ELR (cell line): ENCODE measurements at places on chromosomes 6 and 20.
A peak's percentile ranks its signal among the peaks of the same experiment; 100 is the strongest.

DNA sequence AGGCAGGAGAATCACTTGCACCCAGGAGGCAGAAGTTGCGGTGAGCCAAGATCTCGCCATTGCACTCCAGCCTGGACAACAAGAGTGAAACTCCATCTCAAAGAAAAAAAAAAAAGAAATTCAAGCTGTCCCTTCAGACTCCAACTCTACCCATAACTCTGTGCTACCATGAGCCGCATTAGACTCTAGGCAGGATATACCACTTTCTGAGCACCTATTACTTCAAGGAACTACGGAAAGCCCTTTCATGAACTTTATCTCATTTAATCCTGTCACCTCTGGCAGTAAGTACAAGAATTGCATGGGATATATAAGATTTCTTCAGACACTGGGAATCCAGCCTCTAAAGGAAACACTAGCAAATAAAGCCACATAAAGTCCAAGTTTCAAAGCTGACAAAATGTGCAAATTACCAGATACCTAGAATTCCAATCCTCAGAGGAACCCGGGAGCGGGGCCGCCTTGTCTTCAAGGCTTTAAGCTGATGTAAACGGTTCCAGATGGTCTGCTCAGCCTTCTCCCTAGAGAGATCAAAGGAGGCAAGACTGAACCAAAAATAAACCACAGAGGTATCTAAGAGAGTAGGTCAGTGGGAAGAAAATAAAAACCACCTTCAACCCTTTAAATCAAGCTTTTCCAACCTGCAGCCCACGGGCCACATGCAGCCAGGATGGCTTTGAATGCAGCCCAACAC lies 9.4 kb downstream of the CDK5RAP1 start:
- no peak for DNase-seq

DNA sequence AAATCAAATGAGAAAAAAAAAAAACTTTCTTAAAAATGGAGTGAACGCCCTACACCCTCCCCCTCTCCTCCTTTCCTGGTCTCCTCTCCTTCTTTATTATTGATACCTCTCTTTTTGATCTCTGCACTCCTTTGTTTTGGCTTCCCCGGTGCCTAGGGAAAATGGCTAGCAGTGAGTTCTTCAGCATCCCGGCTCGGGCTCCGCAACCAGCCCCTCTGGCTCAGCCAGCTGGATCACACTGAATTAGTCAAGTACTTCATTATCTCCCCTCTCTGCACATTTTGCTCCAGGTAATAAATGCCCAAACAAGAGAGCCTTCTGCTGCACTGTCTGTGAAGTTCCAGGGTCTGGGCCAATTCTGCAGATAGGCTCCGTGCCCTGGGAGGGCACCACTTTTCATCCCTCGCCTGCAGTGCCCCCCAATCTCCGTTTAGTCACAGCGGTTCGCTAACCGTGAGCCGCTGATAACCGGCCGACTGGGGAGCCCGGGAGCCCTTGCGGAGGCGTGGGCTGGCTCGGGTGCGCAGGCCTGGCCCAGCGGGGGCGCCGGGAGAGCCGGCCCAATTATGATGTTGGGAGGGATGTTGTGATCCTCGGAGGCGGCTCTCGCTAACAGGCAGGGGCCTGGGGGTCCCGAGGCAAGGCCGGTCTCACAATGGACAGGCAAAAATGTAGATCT lies 301.9 kb downstream of the TFAP2A start:
- no peak for DNase-seq

GRCh38 chr6:126440923-126441322 lies 101.0 kb downstream of the CENPW start:
- DNase-seq: no peak

GRCh38 chr6:114785235-114786127 lies 442.7 kb upstream of the HS3ST5 start:
- peak; percentile 57 for DNase-seq

- DNase-seq: peak; percentile 44
These were observed 256.4 kb downstream of the TMEM242 start for GRCh38 chr6:157066781-157067491.

GRCh38 chr20:52124821-52125220 lies 66.8 kb downstream of the ZFP64 start:
- no peak for DNase-seq

DNA sequence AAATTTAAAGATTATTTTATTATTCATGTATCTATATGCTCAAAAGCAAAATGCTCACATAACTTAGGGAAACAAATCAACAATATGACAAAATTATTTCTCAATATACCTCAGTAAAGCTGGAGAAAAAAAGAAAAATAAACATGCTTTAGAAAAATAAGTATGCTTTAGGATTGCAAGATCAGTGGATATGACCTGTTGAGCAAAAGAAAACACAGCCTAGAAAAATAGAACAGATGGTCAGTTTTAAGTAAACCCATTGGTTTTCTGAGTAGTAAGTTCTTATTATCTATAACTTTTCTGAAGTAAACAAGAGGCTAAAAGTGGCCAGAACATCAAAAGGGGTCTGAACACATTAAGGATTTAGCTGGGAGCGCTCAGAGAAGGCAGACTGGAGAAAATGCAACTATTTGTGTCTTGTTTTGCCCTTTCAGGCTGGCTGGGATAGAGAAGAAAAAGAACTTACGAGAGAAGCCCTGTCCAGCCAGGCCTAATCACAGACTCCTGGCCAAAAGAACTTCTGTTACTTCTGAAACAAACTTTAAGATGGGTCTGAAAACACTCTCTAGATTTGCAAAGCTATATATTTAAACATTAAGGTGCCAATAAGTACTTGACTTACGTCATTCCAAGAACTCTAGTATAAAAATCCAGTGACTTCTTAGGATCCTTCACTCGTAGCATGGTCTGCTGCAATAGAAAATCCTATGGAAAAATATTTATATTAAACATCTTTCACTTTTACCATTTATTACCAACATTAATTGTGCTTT lies 16.5 kb downstream of the GLO1 start:
- DNase-seq: no peak
